ENCODE measurements at places on chromosomes 5 and 9. TPM values are rescaled to one million over a fixed set of nuclear protein-coding genes. Genes with fewer than 3 reads are reported as not detected.

The SLC9A3 gene
- 143 TPM for total RNA-seq

The RLN2 gene
- total RNA-seq: not detected

The LCP2 gene
- 33.0 TPM for total RNA-seq

The AIF1L gene
- 1.2 TPM for total RNA-seq

The DNM1 gene
- 41.8 TPM for total RNA-seq

The SEMA5A gene
- 15.0 TPM for total RNA-seq

The LHX3 gene
- not detected for total RNA-seq

The CDKN2B-AS1 gene
- 152 TPM for total RNA-seq

The TMEFF1 gene
- total RNA-seq: not detected

The SH2D3C gene
- 4.0 TPM for total RNA-seq

The C9orf50 gene
- total RNA-seq: not detected

The ZFP37 gene
- total RNA-seq: 1.7 TPM

The IL7R gene
- total RNA-seq: 3.2 TPM

The ECSCR gene
- total RNA-seq: 2.2 TPM

The MYOZ3 gene
- not detected for total RNA-seq

The AQP3 gene
- 7.1 TPM for total RNA-seq

The ITGA2 gene
- total RNA-seq: 9.5 TPM

The EIF4E1B gene
- total RNA-seq: not detected

The NEURL1B gene
- total RNA-seq: 84.0 TPM

The RBM27 gene
- total RNA-seq: 17.7 TPM

The TAL2 gene
- total RNA-seq: not detected

The FSTL4 gene
- total RNA-seq: not detected

The KLF4 gene
- 332 TPM for total RNA-seq

The RIOK2 gene
- total RNA-seq: 19.3 TPM

The TEK gene
- 2.2 TPM for total RNA-seq
